ENCODE measurements at places on chromosomes 4 and X. TPM values are rescaled to one million over a fixed set of nuclear protein-coding genes. Genes with fewer than 3 reads are reported as not detected.

Gene ALB
- not detected for total RNA-seq

Gene EDA
- 7.3 TPM for total RNA-seq

Gene NFXL1
- 4.8 TPM for total RNA-seq

Gene CCDC149
- 9.0 TPM for total RNA-seq

Gene P2RY4
- not detected for total RNA-seq

Gene MAGEA4
- total RNA-seq = not detected

Gene GPR173
- total RNA-seq = 0.25 TPM

DNA sequence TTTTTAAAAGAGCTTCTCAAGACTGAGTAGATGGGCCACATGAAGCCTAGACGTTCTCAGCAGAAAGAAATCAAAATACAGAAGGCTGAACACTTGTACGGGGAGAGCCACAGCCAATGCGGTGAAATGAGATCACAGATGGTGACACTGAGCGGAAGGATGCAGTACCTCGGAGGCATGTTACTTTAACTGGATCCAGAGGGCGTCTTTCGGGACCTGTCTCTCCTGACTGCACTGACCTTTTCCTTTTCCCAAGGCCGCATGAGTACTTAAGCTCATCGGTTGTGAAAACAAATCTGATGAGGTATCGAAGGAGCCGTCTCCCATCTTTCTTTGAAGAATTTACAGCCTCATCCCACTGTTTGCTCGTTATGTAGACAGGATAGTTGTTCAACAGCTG, 32.6 kb downstream of the BEND4 start:
- DNase-seq = no peak

GRCh38 chrX:85379174-85379907, at the start of gene POF1B:
Gene POF1B (minus strand): TSS chrX:85379665. CDS start chrX:85379454, 211 bp downstream.
- no peak for DNase-seq

GRCh38 chr4:26082565-26082964, 168.5 kb downstream of the SMIM20 start:
- DNase-seq = no peak

DNA sequence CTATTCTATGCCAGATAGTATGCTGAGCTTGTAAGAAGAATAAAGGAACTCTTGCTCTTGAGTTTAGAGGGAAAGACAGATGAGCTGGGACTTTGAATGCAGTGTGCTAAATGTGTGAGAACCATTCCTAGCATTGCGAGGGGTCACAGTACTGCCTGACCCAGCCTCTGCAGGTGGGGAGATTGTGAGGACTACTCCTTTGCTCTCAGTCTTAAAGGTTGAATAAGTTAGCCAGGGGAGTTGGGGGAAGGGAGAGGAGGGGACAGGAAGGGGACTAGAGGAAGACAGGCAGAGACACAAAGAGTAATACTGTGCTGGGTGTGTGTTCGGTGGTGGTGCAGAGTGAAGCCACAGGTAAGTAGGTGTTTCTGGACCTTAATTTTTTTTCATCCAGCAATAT, 41.7 kb downstream of the DCUN1D4 start:
- DNase-seq = no peak

GRCh38 chrX:12890467-12890866, 16.0 kb upstream of the TLR8 start:
- DNase-seq = no peak

- no peak for DNase-seq
Observed at GRCh38 chr4:3130826-3131225, 56.3 kb downstream of the HTT start.

Measured in left ventricle myocardium inferior (tissue), 1 donor.